Heart right ventricle (tissue), 16 donors: ENCODE measurements at places on chromosomes 12 and 14. TPM values are rescaled to one million over a fixed set of nuclear protein-coding genes. Genes with fewer than 3 reads are reported as not detected.

The NR4A1 gene
- total RNA-seq, result 588 TPM

The GPD1 gene
- total RNA-seq, result 7.0 TPM

The LRFN5 gene
- total RNA-seq, result 1.5 TPM

The MED13L gene
- total RNA-seq, result 68.3 TPM

The CLEC1B gene
- not detected for total RNA-seq

The STAB2 gene
- total RNA-seq, result not detected

The CCDC177 gene
- not detected for total RNA-seq

The BATF gene
- not detected for total RNA-seq

The TMEM260 gene
- total RNA-seq, result 5.0 TPM

- peak; percentile 75 for DNase-seq
Observed at GRCh38 chr12:70243510-70244371, 508 bp downstream of the CNOT2 start.

DNA sequence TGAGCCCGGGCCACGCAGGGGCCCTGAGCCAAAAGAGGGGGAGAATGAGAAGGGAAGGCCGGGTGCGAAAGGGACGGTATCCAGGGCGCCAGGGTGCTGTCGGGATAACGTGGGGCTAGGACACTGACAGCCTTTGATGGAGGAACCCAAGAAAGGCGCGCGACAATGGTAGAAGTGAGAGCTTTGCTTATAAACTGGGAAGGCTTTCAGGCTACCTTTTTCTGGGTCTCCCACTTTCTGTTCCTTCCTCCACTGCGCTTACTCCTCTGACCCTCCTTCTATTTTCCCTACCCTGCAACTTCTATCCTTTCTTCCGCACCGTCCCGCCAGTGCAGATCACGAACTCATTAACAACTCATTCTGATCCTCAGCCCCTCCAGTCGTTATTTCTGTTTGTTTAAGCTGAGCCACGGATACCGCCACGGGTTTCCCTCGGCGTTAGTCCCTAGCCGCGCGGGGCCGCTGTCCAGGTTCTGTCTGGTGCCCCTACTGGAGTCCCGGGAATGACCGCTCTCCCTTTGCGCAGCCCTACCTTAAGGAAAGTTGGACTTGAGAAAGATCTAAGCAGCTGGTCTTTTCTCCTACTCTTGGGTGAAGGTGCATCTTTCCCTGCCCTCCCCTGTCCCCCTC, 3.0 kb downstream of the SSTR1 start:
- DNase-seq, result no peak

GRCh38 chr14:52310541-52310940, 3.6 kb upstream of the PTGER2 start:
- DNase-seq, result no peak

GRCh38 chr14:21543521-21543960, 17.4 kb upstream of the SALL2 start:
- no peak for DNase-seq

DNA sequence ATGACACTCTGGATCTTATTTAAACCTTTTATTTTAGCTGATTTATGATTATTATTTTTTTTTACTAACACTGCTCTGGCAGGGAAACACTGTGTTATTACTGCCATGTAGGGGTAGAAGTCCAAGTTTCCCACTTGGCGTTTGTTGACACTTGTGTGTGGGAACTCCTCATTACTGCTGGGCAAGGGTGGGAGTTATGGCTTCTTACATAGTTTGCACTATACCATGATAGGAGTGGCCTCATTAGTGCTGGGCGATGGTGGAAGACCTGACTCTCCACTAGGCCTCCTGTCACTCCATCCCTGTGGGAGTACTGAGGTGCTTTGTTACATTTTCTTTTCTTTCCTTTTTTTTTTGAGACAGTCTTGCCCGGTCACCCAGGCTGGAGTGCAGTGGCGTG, 83.5 kb downstream of the BRMS1L start:
- DNase-seq, result no peak

DNA sequence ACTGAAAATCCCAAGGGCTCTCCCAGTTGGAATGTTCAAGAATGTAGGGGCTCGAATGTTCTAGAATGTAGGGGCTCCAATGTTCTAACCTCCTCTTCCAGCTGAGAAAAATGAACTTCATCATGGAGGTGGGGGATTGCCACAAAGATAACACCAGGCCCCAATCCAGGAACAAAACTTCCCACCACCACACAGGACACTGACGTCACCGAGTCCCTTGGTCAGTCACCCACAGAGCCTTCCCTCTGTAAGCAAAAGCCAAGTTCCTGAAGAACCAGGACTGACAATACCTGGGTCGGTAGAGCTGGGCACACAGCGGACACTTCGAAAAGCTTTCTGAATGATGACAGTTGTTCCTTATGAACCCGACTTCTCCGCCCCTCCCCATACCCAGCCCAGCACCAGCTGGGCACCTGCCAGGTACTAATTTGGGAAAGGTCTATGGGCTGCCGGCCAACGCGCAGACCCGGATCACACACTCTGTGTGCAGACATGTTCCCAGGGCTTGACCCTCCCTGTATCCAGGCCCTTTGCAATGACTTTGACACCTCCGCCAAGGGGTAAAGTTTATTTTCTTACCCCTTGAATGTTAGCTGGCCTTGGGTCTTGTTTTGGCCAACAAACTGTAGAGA, 18.9 kb downstream of the ITPK1 start:
- peak; percentile 63 for DNase-seq

DNA sequence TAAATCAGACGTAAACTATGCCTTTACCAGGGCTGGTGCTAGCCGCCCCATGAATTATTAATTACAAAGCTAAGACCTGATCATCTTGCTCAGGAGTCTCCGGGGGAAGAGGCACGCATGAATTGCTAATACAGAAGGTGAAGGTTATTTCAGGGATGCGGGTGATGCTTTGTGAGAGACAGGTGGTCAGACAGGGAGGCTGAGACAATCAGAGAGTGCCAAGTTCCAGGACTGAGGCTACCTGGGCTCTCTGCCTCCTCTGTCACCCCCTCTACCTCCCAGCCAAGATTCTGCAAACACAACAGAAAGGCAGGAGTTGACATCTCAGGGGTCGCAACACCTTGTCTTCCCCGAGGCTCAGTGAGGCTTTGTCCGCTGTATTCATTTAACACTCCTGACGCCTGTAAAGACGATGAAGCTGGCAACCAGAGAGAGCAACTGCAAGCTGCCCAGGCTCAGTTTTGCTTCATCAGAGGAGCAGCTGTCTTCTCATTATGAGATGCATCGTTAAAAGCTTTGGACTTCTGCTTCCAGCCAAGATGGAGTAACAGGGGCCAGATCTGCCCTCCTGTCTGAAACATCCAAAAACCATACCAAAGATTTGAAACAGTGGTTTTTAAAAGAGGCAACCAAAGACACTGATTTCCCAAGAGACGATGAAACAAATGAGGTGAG, 46.6 kb downstream of the PRIMA1 start:
- DNase-seq, result no peak

- no peak for DNase-seq
Observed at GRCh38 chr12:3559601-3560294, 68.7 kb downstream of the PRMT8 start.

DNA sequence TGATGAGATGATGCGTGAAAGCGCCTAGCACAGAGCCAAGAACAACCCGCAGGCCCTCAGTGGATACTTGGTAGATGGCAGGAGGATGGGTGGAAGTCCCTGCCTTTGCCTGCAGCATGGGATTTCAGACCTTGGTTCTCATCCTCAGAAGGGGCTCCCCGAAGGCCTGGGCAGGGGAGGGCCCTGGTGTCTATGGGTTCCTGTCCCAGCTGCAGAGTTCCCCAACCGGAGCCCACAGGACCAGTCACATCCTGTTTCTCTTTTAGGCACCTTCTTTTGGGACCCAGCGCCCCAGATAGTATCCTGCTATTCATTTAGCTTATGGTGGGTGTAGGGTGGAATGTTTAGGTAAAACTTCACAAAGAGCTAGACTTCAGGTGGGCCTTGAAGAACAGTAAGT, 55.5 kb downstream of the CALM1 start:
- DNase-seq, result no peak

DNA sequence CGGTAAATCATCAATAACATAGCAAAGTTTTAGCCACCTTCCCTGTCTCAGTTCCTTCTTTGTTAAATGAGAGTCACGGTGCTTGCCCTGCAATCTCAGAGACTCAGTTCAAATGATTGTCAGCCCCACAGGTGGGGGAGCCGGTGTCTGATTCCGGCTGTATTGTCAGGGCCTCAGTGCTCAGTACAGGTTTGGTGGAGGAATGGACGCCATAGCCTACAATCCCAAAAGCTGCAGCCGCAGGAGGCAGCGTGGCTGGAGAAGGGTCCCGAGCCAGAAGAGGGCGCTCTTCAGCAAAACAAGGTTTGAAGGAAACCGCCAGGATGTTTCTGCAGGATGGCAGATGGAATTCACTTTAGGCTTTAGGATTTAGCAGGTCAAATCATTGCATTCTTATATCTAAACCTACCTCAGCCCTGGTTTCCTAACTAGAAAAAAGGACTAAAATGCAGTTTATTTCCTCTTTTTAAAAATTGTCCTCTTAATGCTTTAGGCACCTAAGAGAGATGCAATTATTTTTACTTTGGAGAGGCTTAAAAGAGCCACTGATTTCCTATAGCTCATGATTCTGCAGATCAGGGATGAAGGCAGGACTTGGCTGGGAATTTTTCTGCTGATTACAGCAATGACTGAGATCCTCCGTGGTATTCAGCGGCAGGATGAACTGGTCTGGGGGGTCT, 29.2 kb downstream of the FOS start:
- DNase-seq, result peak; percentile 90

DNA sequence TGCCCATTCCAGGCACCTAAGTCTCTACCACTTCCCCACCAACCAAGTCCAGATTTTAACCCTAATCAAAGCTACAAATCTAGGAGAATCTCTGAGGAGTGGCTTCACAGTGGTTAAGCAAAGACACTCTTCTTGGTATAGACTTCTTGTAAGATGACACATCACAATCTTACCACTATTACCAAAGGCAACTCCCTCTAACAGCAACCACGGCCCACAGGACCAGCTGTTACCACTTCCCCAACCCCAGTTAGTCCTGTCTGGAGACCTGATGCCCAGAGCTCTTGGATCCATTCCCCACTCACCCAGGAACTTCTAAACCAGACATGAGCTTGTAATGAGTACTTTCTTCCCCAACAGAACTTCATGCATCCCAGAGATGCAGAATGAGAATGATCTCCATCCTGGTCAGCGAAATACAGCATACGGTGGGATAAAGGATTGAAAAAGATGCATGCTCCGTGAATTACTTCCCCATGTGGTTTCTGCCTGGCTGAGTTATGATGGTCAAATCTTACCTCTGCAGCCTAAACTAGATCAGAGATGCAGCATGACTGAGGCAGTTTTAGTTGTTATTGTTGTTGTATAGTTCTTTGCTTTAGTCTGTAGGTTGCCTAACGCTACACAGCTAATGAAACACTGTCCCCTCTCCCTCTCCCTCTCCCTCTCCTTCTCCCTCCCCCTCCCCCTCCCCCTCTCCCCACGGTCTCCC, 87.7 kb upstream of the FOXN3 start:
- DNase-seq, result no peak

DNA sequence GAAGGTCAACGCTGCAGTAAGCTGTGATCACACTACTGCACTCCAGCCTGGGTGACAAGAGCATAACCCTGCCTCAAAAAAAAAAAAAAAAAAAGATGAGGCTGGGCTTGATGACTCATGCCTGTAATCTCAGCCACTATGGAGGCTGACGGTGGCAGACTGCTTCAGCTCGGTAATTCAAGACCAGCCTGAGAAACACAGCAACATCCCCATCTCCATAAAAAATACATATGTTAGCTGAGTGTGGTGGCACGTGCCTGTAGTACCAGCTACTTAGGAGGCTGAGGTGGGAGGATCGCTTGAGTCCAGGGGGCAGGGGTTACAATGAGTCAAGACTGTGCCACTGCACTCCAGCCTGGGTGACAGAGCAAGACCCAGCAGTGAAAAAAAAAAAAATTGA, 50.4 kb downstream of the GXYLT1 start:
- no peak for DNase-seq

GRCh38 chr12:14059548-14059947, 78.1 kb upstream of the GRIN2B start:
- no peak for DNase-seq

GRCh38 chr14:73047808-73048207, 10.5 kb upstream of the RBM25 start:
- DNase-seq, result no peak

- DNase-seq, result no peak
Observed at GRCh38 chr12:71686658-71687025, 760 bp downstream of the TMEM19 start.

DNA sequence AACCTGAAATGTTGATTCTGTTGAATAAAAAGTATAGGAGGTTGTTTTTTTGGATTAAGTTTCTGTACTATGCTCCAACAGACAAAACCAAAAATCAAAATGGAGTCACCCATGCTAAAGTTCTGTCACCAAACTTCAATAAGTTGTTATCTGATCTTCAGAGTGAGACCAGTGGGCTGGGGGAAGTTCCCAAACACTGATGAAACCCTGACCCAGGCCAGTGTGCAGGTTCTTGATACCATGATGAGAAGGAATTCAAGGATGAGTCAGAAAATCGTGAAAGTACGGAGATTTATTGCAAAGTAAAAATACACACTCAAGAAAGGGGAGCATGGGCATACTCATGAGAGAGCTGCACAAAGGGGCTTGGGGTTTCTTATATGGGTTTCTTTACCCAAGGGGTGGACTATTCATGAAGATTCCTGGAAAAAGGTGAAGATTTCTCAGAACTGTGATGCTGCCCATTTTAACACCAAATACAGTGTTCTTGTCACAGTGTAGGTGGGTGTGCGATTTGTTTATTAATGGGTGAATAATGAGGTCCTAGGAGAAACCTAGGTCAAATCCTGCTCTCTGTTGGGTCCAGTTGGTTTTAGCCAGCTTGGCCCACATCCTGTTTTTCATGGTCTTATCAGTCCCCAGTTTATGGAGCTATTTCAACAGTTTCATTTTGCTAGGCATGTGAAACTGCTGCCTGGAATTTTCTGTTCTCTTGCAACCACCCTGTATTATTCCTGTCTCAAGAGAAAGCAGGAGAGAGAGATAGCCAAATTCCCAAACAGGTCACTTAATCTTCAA, 27.5 kb upstream of the DENND5B start:
- DNase-seq, result no peak

- no peak for DNase-seq
Observed at GRCh38 chr14:63513756-63514155, 29.4 kb downstream of the PPP2R5E start.

DNA sequence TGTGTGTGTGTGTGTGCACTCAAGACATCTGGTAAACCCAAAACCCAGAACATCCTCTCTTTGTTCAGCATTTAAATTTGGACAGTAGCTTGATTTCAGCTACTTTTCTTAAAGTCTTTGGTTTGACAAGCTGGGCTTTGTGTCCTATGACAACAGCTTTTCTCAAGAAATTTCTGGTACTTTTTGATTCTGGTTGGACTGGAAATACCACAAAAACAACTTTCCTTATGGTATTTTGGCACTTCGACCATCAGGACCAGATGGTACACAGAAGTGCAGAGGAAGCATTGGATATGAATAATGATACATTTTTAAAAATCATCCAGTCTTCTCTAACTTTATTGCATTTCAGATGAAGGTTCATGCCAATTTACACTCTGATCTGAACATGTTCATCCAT, 286.6 kb upstream of the FLRT2 start:
- DNase-seq, result no peak
